ENCODE measurements at places on chromosomes 4 and X.

GRCh38 chr4:149735796-149736195, 79.8 kb downstream of the IQCM start:
- no peak for DNase-seq

GRCh38 chrX:8815460-8816065, 14.4 kb upstream of the FAM9A start:
- no peak for DNase-seq

DNA sequence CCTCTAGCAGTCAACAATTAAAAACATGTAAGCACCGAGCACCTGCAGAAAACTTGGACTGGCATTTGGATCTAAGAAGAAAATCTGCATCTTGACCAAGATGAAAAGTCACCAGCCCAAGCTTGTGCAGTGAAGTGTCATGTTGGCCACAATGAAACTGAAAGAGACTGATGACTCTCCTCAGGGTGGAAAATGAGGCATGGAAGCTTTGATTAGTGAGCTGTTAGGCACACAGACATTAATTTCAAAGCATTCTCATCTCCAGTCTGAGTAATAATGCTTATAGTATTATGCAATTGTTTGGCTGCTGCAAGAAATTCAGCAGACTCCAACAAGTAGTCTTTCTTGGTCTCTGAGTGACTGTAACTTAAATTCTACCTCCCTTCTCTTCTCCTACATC, 150.1 kb downstream of the AR start:
- no peak for DNase-seq

GRCh38 chr4:153426207-153426885, 39.8 kb upstream of the TMEM131L start:
- DNase-seq, result no peak

- peak; percentile 6 for DNase-seq
These were observed at the start of gene DCHS2 for GRCh38 chr4:154491341-154492271. Gene DCHS2, minus strand, starts transcription at chr4:154491799. Its CDS starts 444 bp downstream, at chr4:154491355.

GRCh38 chrX:132778917-132779316, 179.5 kb downstream of the HS6ST2 start:
- no peak for DNase-seq

DNA sequence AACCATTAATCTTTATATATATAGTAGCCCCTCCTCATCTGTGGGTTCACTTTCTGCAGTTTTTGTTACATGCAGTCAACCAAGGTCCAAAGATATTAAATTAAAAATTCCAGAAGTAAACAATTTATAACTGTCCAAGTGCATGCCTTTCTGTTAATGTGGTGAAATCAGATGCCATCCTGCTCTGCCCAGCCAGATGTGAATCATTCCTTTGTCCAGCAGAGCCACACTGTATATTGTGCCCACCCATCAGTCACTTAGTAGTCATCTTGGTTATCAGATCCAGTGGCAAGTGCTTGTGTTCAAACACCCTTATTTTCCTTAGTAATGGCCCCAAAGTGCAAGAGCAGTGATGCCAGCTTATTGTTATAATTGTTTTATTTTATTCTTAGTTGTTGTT, 17.2 kb upstream of the PRDM5 start:
- no peak for DNase-seq

- no peak for DNase-seq
These were observed 484.1 kb downstream of the INPP4B start for GRCh38 chr4:142361981-142362380.

GRCh38 chr4:124121461-124121971, 591.0 kb downstream of the ANKRD50 start:
- DNase-seq, result no peak

- DNase-seq, result no peak
These were observed 67.3 kb downstream of the ASB9 start for GRCh38 chrX:15202454-15203177.

DNA sequence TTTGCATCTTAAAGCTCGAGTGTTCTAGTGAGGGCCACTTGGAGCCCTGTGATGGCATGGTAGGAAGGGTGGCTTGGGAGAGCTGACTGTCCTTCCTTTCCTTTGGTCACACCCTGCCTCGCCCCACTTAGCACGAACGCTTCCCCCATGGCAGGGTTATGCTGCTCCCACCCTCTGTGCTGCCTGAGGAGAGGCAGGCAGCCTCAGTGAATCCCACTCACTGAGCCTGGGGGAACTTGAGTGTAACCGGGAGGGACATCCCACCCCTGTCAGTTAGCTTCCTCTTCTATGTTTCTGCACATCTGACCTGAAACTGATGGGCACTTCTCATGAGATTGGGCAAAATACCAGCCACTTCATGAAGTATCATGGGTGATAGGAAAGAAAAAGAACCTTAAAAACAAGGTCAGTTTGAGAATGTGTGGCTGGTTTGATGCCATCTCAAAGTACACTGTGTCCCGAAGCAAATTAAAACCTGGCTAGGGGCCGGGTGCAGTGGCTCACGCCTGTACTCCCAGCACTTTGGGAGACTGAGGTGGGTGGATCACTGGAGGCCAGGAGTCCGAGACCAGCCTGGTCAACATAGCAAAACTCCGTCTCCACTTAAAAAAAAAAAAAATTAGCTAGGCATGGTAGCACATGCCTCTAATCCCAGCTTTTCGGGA, 10.1 kb downstream of the TKTL1 start:
- no peak for DNase-seq

DNA sequence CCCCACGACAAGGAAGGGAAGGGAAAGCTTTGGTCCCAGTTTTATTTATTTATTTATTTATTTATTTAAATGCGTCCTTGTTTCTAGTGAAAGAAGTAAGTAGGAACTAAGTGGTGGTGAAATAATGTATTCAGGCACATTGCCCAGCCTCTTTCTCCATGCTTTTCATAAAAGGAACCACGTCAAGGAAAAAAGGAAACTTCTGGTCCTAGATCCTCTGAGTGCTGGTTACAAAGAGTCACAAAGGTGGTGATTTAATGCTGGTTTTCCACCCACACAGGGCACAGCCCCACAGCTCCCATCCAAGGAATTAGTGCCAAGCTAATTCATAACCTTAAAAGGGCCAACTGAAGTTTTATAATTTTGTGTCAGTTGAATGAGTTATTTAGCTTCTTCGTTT, 206.6 kb upstream of the GYPA start:
- DNase-seq, result no peak

DNA sequence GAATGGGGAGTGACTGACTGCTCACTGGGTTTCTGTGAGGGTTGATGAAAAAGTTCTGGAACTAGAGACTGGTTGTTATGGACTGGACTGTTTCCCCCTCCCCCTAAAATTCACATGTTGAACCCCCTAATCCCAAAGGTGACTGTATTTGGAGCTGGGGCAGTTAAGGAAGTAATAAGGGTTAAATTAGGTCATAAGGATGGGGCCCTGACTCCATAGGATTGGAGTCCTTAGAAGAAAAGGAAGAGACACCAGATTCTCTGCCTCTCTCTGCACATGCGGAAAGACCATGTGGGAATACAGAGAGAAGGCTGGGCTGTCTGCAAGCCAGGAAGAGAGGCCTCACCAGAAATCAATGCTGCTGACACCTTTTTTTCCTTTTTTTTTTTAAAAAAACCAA, 38.2 kb downstream of the ZBTB49 start:
- no peak for DNase-seq

- DNase-seq, result no peak
These were observed 70.5 kb upstream of the IGSF1 start for GRCh38 chrX:131359611-131360010.

GRCh38 chrX:126338916-126339315, 172.8 kb upstream of the DCAF12L2 start:
- DNase-seq, result no peak

- no peak for DNase-seq
These were observed 162.9 kb upstream of the NOCT start for GRCh38 chr4:138852681-138853080.

DNA sequence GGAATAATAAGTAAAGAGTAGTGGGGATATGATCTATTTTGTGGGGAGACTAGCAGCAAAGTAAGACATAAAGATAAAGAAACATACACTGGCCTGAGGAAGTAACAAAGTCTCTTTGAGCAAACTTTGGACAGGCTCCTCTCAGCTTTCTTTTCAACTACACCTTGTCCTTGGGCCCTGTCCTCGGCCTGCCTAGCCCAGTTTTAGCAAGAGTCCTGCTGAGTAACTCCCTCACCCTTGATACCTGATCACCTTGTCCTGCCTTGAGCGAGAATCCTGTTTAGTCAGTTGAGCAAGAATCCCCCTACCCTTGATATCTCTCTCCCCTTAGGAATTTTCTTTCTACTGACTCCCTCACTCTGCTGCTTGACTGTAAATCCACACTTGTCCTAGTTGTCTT, 11.5 kb downstream of the HNRNPH2 start:
- DNase-seq, result no peak

- DNase-seq, result peak; percentile 15
These were observed 133.7 kb downstream of the FAM53A start for GRCh38 chr4:1550122-1551070.

- DNase-seq, result no peak
These were observed 103.4 kb upstream of the PAK3 start for GRCh38 chrX:110992611-110993010.

GRCh38 chr4:138910914-138911336, 104.7 kb upstream of the NOCT start:
- DNase-seq, result peak; percentile 95

- no peak for DNase-seq
These were observed 259.0 kb upstream of the PCDH7 start for GRCh38 chr4:30461218-30461617.

GRCh38 chr4:180280076-180280475, 1963.1 kb upstream of the TENM3 start:
- DNase-seq, result no peak

- DNase-seq, result no peak
These were observed 2.2 kb downstream of the SLITRK4 start for GRCh38 chrX:143633461-143634308.

DNA sequence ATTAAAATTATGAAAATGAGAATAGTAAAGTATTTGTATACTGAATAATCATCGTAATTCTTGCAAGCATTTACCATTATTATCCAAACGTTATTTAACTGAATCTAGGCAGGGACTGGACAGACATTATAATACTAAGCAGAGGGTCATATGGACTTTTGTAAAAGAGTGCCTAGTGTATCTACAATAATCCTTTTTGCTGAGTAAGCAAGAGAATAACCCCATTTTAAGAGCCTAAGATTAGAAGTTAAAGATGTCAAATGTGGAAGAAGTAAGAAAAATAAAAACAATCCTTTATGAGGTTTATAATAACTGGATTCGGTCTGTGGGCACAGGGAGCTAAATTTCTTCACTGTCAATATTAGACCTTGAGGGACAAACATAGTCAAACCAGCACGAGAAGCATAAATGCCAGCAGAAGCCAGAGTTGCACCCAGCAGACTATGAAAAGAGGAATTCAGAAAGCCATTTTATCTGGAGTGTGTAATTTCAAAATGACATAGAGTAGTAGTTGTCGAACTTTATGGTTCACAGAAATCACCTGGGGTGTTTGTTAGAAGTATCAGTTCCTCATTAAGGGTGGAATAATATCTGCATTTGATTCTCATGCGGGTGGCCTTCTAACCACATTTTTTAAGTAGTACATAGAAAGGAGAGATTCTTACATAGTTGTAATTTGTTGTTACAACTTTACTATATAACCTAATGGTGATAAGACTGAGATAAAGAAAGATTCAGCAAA, 39.7 kb upstream of the DCLK2 start:
- DNase-seq, result no peak

- no peak for DNase-seq
These were observed 90.4 kb downstream of the PHEX start for GRCh38 chrX:22122510-22122909.

- DNase-seq, result no peak
These were observed 26.6 kb upstream of the C4orf50 start for GRCh38 chr4:6044805-6045204.

GRCh38 chr4:21900211-21900610, 48.4 kb downstream of the KCNIP4 start:
- DNase-seq, result no peak

GRCh38 chr4:1771555-1772305, 21.4 kb upstream of the FGFR3 start:
- DNase-seq, result no peak

DNA sequence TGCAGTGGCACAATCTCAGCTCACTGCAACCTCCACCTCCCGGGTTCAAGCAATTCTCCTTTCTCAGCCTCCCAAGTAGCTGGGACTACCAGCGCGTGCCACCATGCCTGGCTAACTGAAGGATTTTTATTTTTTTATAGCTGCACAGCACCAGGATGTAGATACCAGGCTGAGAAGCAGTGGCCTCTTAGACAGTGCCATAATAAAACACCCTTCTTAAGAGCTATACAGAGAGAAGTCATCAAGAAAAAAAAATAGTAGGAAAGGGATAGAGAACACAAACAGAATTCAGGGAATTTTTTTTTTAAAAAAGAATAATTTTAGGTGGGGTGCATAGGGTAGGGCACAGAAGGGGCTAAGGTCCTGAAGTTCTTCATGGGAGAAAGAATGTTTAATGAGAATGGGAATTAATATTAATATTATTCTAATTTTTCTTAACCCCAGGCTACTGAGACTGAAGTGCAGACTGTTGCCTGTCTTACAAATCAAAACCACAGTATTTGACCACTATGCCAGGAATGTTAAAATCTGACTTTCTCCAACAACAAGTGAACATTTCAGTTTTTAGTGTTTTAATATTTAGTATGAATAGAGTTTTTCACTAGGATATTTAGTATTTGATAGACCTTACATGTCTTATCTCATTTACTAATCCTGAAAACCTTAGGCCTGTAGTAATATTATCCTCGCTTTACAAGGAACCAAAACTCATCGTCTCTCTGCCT, 146.7 kb downstream of the KCNIP4 start:
- no peak for DNase-seq

DNA sequence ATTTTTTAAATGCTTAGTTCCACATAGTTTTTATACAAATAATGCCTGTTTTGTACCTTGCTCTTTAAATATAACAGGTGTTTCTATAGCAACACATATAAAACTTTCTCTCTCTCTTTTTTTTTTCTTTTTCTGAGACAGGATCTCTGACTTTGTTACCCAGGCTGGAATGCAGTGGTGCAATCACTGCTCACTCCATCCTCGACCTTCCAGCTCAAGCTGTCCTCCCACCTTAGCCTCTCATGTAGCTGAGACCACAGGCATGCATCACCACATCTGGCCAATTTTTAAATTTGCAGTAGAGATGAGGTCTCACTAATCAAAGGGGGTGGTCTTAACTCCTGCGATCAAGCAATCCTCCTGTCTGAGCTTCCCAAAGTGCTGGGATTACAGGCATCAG, 18.3 kb upstream of the SULT1E1 start:
- DNase-seq, result no peak

- no peak for DNase-seq
These were observed 89.4 kb downstream of the GABRB1 start for GRCh38 chr4:47120783-47121182.

- DNase-seq, result no peak
These were observed 84.6 kb downstream of the TSPAN5 start for GRCh38 chr4:98573791-98574190.

- no peak for DNase-seq
These were observed 1142.2 kb downstream of the ADGRL3 start for GRCh38 chr4:62342346-62342745.

DNA sequence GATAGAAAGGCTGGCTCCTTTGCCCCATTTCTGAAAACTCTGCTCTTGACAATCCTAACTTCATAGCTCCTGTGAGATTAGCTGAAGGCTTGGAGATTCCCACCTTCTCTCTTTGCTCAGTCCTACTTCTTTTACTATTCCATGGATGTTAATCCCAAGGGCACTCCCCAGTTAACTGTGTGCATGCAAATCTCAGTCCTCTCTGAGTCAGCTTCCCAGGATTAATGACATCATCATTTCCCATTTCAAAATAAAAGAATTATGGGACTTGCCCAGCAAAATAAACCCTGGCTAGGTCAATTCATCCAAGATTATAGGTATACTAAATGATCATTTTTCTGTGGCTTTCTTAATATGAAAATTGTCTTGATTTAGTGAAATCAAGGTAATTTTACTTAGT, 328.6 kb upstream of the NR3C2 start:
- DNase-seq, result no peak
